ENCODE measurements at places on chromosomes 16 and 17. TPM values are rescaled to one million over a fixed set of nuclear protein-coding genes. Genes with fewer than 3 reads are reported as not detected.

Gene STH
- polyA plus RNA-seq: not detected

Gene MT1M
- polyA plus RNA-seq: 138 TPM

DNA sequence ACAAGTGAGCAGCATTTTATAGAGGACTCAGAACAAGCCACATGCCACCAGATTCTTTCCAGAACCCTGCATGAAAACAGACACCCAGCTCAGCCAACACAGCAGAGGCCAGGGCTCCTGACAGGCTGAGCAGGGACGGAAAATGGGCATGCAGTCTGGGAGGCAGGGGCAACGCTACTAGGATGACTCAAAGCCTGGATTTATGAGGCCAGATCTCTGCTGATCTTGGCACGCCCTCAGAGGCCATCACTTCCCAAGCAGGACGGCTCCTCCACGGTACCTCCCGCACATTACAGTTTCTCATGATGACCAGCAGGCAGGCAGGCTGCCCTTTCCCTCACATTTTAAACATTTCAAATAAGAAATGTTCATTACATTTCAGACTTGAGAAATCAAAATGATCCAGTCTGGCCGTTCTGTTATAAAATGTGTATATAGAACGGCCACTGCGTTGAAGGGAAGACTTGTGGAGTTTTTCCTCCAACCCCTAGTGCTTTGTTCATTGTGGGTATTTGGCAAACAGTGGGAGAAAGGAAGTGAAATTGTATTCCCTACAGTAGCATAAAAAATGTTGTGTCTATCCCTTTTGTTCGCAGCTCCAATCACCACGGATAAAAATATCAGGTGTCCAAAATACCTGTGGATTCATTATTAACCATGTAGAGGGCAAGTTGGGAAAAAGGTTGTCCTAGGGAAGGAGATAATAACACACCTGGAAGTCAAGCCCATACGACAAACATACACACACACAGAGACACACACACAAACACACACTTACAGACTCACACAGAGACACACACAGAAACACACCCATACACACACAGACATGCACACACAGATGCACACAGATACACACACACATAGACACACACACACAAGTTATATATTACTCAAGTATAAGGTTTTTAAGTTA, 64.8 kb upstream of the ADAMTS18 start:
- H3K27ac ChIP-seq: no peak overlapping the region
- DNase-seq: no peak
- H3K4me1 ChIP-seq: no peaks in the 10 kb centered on the region
- no peak overlapping the region for H3K4me3 ChIP-seq
- no peaks in the 10 kb centered on the region for H3K27me3 ChIP-seq

Gene DDX5
- 307 TPM for polyA plus RNA-seq

GRCh38 chr16:17302620-17303019, 168.1 kb downstream of the XYLT1 start:
- no peaks in the 10 kb centered on the region for H3K36me3 ChIP-seq
- H3K27ac ChIP-seq: no peak overlapping the region
- H3K4me3 ChIP-seq: no peak overlapping the region
- H3K27me3 ChIP-seq: no peaks in the 10 kb centered on the region

GRCh38 chr16:55510185-55510805, 1.4 kb downstream of the LPCAT2 start:
- H3K4me1 ChIP-seq: no peaks in the 10 kb centered on the region
- H3K27me3 ChIP-seq: no peaks in the 10 kb centered on the region
- no peak for DNase-seq

Gene GPATCH8
- 6.9 TPM for polyA plus RNA-seq

GRCh38 chr17:43382776-43383175, 16.0 kb upstream of the ARL4D start:
- no peak overlapping the region for H3K4me3 ChIP-seq
- H3K27me3 ChIP-seq: no peaks in the 10 kb centered on the region
- H3K27ac ChIP-seq: no peak overlapping the region
- peaks cover 14% of the 10 kb centered on the region for H3K4me1 ChIP-seq
- no peak for DNase-seq
- H3K36me3 ChIP-seq: no peaks in the 10 kb centered on the region

DNA sequence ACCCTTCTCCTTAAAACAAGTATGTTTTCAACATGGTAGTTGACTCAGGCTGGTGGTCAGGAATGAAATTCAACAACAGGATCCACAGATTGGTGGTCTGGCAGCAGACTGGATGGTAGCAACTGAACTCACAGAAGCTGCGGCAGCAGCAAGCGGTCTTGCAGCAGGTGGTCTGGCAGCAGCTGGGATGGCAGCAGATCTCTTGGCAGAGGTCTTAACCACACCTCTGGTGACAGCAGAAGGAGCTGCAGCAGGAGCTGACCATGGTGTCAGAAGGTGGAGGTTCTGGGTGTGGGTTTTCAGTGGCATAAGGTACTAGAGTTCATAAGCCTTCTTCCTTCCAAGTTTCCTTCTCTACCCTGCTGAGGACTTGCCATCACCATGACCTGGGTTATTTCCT, 2.2 kb upstream of the KRTAP4-1 start:
- H3K36me3 ChIP-seq: no peaks in the 10 kb centered on the region
- no peaks in the 10 kb centered on the region for H3K27me3 ChIP-seq
- no peak overlapping the region for H3K4me3 ChIP-seq

DNA sequence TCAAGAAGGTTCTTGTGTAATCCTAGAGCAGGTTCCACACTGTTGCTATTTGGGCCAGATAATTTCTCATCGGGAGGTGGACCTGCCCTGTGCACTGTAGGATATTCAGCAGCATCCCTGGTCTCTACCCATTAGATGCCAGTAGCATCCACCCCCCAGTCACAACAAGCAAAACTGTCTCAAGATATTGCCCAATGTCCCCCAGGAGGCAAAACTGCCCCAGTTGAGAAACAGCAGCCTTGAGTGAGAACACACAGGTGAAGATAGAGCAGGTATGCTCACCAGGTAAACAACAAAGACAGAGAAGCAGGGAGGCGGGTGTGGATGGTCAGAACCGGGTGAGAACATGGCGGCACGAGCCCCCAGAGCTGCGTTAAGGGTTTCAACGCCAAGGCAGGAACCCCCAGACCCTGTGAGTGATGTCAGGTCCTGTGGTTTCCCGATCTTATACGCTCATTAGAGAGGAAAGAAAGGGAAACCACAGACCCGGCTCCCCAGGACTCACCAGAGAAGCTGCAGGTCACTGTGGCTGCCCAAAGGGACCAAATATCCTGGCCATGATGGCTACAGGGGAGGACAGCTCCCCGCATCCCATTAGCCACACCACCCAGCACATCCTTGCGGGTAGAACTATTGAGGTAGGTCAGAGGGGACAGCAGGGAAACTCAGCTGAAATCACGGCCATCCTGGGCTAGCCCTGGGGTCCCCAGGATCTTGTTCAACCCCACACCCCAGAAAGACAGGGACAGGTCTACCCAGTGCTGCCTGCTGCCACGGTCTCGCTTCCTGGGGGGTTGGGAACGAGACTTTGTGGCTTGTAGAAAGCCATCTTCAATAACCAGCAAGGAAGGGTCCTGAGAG, 21.2 kb downstream of the CDC42EP4 start:
- no peaks in the 10 kb centered on the region for H3K27me3 ChIP-seq
- DNase-seq: no peak
- H3K27ac ChIP-seq: peak overlapping the region; percentile 81
- H3K4me3 ChIP-seq: no peak overlapping the region
- H3K4me1 ChIP-seq: peaks cover 100% of the 10 kb centered on the region

- peaks cover 17% of the 10 kb centered on the region for H3K4me1 ChIP-seq
- no peak overlapping the region for H3K27ac ChIP-seq
- H3K27me3 ChIP-seq: no peaks in the 10 kb centered on the region
- no peaks in the 10 kb centered on the region for H3K36me3 ChIP-seq
- no peak overlapping the region for H3K4me3 ChIP-seq
Observed at GRCh38 chr17:9001559-9001958, 19.8 kb upstream of the NTN1 start.

- peaks cover 8% of the 10 kb centered on the region for H3K27me3 ChIP-seq
- H3K4me3 ChIP-seq: no peak overlapping the region
- no peaks in the 10 kb centered on the region for H3K4me1 ChIP-seq
Observed at GRCh38 chr17:11081342-11081741, 159.7 kb upstream of the SHISA6 start.

GRCh38 chr16:72255786-72256185, 83.8 kb upstream of the PMFBP1 start:
- no peak overlapping the region for H3K27ac ChIP-seq
- no peak overlapping the region for H3K4me3 ChIP-seq
- no peaks in the 10 kb centered on the region for H3K27me3 ChIP-seq
- H3K36me3 ChIP-seq: no peaks in the 10 kb centered on the region
- no peaks in the 10 kb centered on the region for H3K4me1 ChIP-seq
- DNase-seq: no peak

Gene MEIOB
- 0.13 TPM for polyA plus RNA-seq

Gene RTN4RL1
- 0.85 TPM for polyA plus RNA-seq

DNA sequence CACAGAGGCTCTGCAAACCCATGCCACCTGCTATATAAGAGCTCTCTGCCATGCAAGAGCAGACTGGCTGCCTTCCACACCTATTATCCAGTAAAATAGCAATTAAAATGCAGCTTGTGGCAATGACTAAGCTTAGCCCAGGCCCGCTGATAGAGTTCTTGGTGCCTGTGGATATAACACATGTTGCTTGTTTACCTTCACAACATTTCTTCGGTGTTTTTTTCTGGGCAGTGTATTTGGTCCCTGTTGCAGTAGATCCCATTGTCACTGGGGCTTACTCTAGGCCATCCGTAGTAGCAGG, 63.5 kb downstream of the SPECC1 start:
- no peak overlapping the region for H3K4me3 ChIP-seq
- no peaks in the 10 kb centered on the region for H3K27me3 ChIP-seq
- DNase-seq: no peak
- H3K27ac ChIP-seq: no peak overlapping the region
- no peaks in the 10 kb centered on the region for H3K36me3 ChIP-seq
- no peaks in the 10 kb centered on the region for H3K4me1 ChIP-seq

Gene KIF19
- polyA plus RNA-seq: 0.62 TPM

Data from stomach (tissue), 19 donors.